ENCODE measurements at places on chromosomes 7 and 10. TPM values are rescaled to one million over a fixed set of nuclear protein-coding genes. Genes with fewer than 3 reads are reported as not detected.

GRCh38 chr7:135704074-135704473 is 23.9 kb downstream of the SLC13A4 start:
- no peak overlapping the region for H3K4me3 ChIP-seq
- no peak overlapping the region for H3K27ac ChIP-seq
- H3K27me3 ChIP-seq, result no peaks in the 10 kb centered on the region

DNA sequence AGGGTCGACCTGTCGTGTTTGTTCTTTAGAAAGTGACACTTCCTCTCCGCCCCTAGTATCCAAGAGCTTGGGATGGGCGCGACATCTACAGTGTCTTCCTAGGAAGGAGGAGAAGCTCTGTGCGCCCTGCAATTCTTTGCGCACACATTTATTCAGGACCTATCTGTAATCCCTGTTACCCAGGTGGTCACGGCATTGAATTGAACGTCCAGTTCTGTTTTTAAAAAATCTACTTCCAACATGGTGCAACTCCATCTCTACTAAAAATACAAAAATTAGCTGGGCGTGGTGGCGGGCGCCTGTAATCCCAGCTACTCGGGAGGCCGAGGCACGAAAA is 606 bp upstream of the LAMB1 start:
- H3K4me1 ChIP-seq, result peaks cover 20% of the 10 kb centered on the region
- H3K27me3 ChIP-seq, result peaks cover 12% of the 10 kb centered on the region
- peak overlapping the region; percentile 62 for H3K4me3 ChIP-seq
- peak overlapping the region; percentile 70 for H3K27ac ChIP-seq

VPS41 gene
- 32.1 TPM for total RNA-seq

TFR2 gene
- 2.1 TPM for total RNA-seq

DNA sequence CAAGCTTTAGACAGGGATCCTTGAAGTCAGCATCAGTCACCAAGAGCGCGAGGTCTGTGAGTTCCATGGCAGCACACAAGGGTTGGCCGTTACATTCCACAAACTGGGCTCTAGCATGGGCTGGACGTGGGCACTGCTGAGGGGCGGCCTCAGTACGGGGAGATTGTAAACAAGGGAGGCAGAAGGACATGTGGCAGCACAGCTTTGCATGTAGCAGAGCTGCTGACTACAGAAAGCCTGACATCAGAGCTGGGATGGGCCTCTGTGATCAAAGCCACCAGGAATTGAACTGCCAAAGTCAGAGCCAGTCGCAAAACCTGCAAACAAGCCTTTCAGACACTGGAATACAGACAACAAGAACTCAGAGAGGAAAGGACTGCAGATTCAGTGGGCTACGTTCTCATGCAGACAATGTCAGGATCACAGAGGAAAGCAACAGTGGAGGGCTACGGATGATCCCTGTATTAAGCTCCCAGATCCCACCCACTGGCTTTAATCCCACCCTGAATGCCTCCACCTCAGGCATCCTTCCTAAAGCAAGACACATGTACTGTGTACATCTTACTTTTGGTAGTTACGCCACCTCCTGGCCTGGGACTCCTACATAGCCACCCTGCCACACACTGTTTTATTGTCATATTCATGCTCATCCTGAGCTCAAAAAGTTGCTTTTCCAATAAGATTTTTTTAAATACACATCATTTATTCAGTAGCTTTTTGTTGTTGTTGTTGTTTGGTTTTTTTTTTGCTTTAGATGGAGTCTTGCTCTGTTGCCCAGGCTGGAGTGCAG is 291.1 kb upstream of the IMMP2L start:
- no peaks in the 10 kb centered on the region for H3K36me3 ChIP-seq
- H3K27ac ChIP-seq, result no peak overlapping the region
- H3K4me3 ChIP-seq, result no peak overlapping the region
- no peaks in the 10 kb centered on the region for H3K27me3 ChIP-seq
- H3K4me1 ChIP-seq, result no peaks in the 10 kb centered on the region
- DNase-seq, result no peak

DNA sequence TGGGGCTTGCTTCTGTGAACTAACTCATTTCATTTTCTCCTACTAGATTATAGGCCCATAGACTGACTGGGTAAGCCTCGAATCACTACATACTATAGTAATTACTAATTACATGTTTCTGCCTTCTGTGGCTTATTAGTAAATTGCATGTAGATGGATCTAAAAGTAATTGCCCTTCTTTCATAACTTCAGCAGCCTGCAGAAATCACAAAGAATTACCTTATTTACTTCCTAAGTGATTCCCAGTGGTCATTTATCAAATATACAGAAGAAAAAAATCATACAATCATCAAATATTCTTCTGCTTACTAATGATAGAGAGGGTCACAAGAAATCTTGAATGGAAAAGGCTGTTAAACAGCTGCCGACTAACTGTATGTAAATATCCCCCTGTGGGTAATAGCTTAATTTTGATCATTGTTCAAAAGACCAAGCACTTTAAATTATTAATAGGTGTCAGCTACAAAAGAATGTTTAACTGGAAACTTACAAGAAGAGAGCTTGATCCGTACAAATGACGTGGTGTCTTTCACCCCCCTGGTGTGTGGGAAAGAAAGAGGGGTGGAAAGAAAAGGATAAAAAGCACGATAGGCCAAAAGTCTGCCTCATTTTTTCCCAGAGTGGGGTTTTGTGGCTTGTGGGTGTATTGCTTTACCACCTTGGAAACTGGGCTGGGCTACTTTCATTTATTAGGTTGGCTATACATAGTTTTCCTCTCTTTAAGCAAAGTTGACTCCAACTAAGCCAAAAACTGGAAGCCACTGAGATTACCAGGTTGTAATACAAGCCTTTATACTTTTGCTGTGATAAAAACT is 361.8 kb upstream of the ZMIZ1 start:
- H3K27me3 ChIP-seq, result no peaks in the 10 kb centered on the region
- H3K4me1 ChIP-seq, result no peaks in the 10 kb centered on the region
- no peak for DNase-seq
- H3K4me3 ChIP-seq, result no peak overlapping the region
- no peak overlapping the region for H3K27ac ChIP-seq
- H3K36me3 ChIP-seq, result no peaks in the 10 kb centered on the region

DNA sequence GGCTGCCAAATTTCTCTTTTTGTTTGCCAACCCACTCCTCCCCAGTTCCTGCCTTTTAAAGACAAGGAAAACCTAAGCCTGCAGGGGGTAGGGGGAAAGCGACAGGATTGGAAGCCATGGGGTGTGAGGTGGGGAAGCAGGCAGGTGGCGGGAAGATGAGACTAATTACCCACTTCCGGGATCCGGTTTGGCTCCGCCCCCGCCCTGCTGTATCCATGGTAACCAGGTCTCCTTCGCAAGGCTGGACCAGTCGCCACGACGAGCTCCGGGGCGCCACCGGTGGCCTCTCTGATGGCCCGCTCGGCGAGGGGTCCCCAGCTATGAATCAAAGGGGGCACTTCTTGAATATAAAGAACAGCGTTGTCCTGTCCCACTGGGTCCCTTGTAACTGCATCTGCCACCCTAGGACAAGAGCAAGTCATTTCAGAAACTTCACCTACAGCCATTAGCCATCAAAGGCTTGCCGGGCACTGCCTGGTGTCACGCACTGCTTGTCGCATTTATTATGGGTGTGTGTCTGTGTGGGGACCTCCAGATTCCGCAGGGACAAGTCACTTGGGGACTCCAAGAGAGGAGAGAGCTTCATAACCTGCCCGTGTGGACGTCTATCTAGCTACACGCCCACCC is 55.4 kb upstream of the LMTK2 start:
- no peaks in the 10 kb centered on the region for H3K4me1 ChIP-seq
- no peaks in the 10 kb centered on the region for H3K36me3 ChIP-seq
- no peak overlapping the region for H3K4me3 ChIP-seq

DNA sequence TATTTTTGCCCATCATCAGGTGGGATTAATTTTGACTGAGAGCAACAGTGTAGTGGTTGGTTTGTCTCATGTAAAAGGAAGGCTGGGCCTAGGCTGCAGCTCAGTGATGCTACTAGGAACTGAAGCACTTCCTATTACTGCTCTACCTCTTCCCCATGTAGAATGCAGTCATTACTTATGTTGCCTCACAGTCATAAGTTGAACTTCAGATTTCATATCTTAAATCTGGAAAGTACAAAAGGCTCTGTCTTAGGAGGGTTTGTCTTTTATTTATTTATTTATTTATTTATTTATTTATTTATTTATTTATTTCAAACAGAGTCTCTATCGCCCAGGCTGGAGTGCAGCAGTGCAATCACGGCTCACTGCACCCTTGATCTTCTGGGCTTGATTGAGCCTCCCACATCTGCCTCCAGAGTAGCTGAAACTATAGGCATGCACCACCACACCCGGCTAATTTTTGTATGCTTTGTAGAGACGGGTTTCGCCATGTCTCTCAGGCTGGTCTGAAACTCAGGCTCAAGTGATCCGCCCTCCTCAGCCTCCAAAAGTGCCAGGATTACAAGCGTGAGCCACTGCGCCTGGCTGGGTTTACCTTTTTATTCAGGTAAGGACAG is 721.7 kb upstream of the GALNT17 start:
- H3K36me3 ChIP-seq, result no peaks in the 10 kb centered on the region
- no peaks in the 10 kb centered on the region for H3K27me3 ChIP-seq
- H3K4me3 ChIP-seq, result no peak overlapping the region
- H3K27ac ChIP-seq, result no peak overlapping the region
- no peak for DNase-seq

DNA sequence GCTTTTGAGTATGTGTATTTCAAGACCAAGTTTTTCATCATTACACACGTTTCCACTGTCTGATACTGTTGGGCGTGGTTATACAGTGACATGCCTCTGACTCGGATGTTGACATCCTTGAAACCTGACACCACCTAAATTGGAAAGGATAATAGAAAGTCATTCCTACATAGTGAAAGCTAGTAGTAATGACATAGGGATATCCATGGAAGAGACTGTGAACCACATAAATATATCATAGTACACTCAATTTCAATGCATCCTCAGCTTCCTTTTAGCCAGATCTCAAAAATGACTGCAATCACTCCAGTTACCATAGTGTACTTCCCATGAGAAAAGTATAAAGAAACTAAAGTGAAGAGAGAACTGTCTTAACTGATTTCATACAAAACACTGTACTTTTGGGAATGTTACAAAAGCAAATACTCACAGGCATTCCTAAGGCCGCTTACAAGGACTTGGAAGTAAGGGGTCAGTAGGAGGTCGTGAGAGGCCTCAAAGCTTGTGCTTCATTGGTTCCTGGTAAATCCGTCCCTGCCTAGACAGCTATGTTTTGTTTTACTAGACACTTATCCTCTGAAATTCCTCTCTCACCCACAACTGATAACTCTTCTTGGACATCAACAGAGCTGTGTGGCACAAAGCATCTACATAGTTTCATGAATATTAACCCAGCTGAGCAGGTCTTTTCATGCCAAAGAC is 71.8 kb upstream of the VWDE start:
- no peak for DNase-seq
- no peaks in the 10 kb centered on the region for H3K36me3 ChIP-seq
- H3K4me1 ChIP-seq, result no peaks in the 10 kb centered on the region
- no peaks in the 10 kb centered on the region for H3K27me3 ChIP-seq

GRCh38 chr10:113960617-113961181 is 83.0 kb upstream of the ADRB1 start:
- H3K27me3 ChIP-seq, result no peaks in the 10 kb centered on the region
- peak overlapping the region; percentile 55 for H3K27ac ChIP-seq
- H3K4me3 ChIP-seq, result no peak overlapping the region
- no peak for DNase-seq
- no peaks in the 10 kb centered on the region for H3K36me3 ChIP-seq

- no peaks in the 10 kb centered on the region for H3K27me3 ChIP-seq
- H3K36me3 ChIP-seq, result no peaks in the 10 kb centered on the region
- DNase-seq, result no peak
- H3K4me1 ChIP-seq, result no peaks in the 10 kb centered on the region
- H3K4me3 ChIP-seq, result no peak overlapping the region
- H3K27ac ChIP-seq, result no peak overlapping the region
Measured at GRCh38 chr10:20990604-20991003, 93.5 kb upstream of the NEBL start.

GRCh38 chr7:43872406-43873110 is 3.2 kb upstream of the MRPS24 start:
- peak overlapping the region; percentile 64 for H3K27ac ChIP-seq
- H3K27me3 ChIP-seq, result no peaks in the 10 kb centered on the region
- no peak overlapping the region for H3K4me3 ChIP-seq
- H3K36me3 ChIP-seq, result peaks cover 23% of the 10 kb centered on the region
- peaks cover 15% of the 10 kb centered on the region for H3K4me1 ChIP-seq

- H3K4me3 ChIP-seq, result no peak overlapping the region
- no peaks in the 10 kb centered on the region for H3K36me3 ChIP-seq
- H3K27me3 ChIP-seq, result no peaks in the 10 kb centered on the region
- DNase-seq, result no peak
Measured at GRCh38 chr7:91239772-91240171, 24.5 kb upstream of the FZD1 start.

DNA sequence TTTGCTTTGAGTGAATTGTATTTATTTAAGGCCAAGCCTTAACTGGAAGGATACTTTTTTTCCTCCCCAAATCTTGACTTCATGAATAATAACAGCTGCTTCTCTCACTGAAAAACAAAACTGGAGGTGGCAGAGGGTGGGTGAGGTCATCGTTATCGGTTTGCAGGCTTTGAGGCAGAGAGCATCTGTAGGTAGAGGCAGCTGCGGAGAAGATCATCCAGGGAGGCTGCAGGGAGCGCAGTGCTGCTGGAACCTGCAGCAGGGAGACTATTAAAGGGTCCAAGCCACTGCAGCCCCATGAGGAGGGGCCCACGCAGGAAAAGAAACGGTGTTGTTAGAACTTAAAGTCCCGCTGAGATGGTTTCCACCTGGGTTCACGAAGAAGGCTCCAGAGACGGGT is 112.1 kb upstream of the SDK1 start:
- H3K4me1 ChIP-seq, result no peaks in the 10 kb centered on the region
- no peaks in the 10 kb centered on the region for H3K36me3 ChIP-seq
- no peak for DNase-seq
- no peaks in the 10 kb centered on the region for H3K27me3 ChIP-seq

- no peak for DNase-seq
- no peak overlapping the region for H3K4me3 ChIP-seq
- H3K36me3 ChIP-seq, result no peaks in the 10 kb centered on the region
- H3K27ac ChIP-seq, result peak overlapping the region; percentile 43
- H3K27me3 ChIP-seq, result no peaks in the 10 kb centered on the region
Measured at GRCh38 chr7:98278936-98279335, 2.5 kb upstream of the BRI3 start.

- no peak overlapping the region for H3K4me3 ChIP-seq
- H3K4me1 ChIP-seq, result no peaks in the 10 kb centered on the region
- no peak overlapping the region for H3K27ac ChIP-seq
- H3K36me3 ChIP-seq, result no peaks in the 10 kb centered on the region
- DNase-seq, result no peak
- no peaks in the 10 kb centered on the region for H3K27me3 ChIP-seq
Measured at GRCh38 chr7:10637991-10638390, 335.7 kb upstream of the PHF14 start.

CNTNAP2 gene
- 1.0 TPM for total RNA-seq

EGR2 gene
- 41.6 TPM for total RNA-seq

- no peaks in the 10 kb centered on the region for H3K27me3 ChIP-seq
- no peaks in the 10 kb centered on the region for H3K36me3 ChIP-seq
- no peak for DNase-seq
- H3K4me3 ChIP-seq, result no peak overlapping the region
Measured at GRCh38 chr10:123655751-123656150, 10.4 kb upstream of the GPR26 start.

- no peaks in the 10 kb centered on the region for H3K27me3 ChIP-seq
- H3K36me3 ChIP-seq, result no peaks in the 10 kb centered on the region
- no peak overlapping the region for H3K27ac ChIP-seq
- H3K4me3 ChIP-seq, result no peak overlapping the region
- no peak for DNase-seq
Measured at GRCh38 chr7:26318921-26319320, 27.3 kb downstream of the SNX10 start.

- no peaks in the 10 kb centered on the region for H3K36me3 ChIP-seq
- no peak overlapping the region for H3K4me3 ChIP-seq
- peak overlapping the region; percentile 89 for H3K27ac ChIP-seq
- H3K27me3 ChIP-seq, result no peaks in the 10 kb centered on the region
- peak; percentile 65 for DNase-seq
Measured at GRCh38 chr7:73829505-73829904, 1.3 kb upstream of the CLDN4 start.
